Epithelial cell of alveolus of lung (primary cell): ENCODE measurements at places on chromosomes 3 and 15. TPM values are rescaled to one million over a fixed set of nuclear protein-coding genes. Genes with fewer than 3 reads are reported as not detected.

IGSF11 gene
- total RNA-seq = not detected in 2 replicates

GABRA5 gene
- total RNA-seq = 0.24 and 0.26 TPM in 2 replicates

ILDR1 gene
- not detected in 2 replicates for total RNA-seq

IQCB1 gene
- total RNA-seq = 9.3 and 9.7 TPM in 2 replicates

DZIP1L gene
- 4.3 and 13.3 TPM in 2 replicates for total RNA-seq

CXCR6 gene
- total RNA-seq = not detected in 2 replicates

INSYN1 gene
- 0.52 and 2.0 TPM in 2 replicates for total RNA-seq

CPN2 gene
- total RNA-seq = not detected in 2 replicates

SCN11A gene
- under 0.01 TPM in 2 replicates for total RNA-seq

DOCK3 gene
- under 0.01 TPM in 1 of 2 replicates, not detected in the other for total RNA-seq

DLG1 gene
- total RNA-seq = 38.2 and 53.4 TPM in 2 replicates

COL8A1 gene
- total RNA-seq = 40.2 and 160 TPM in 2 replicates

PLSCR5 gene
- total RNA-seq = not detected in 2 replicates

LEKR1 gene
- 0.24 and 0.39 TPM in 2 replicates for total RNA-seq

RNU5B-1 gene
- not detected in 2 replicates for total RNA-seq

SLC22A14 gene
- 0.40 TPM in 1 of 2 replicates, not detected in the other for total RNA-seq

CD276 gene
- 121 and 169 TPM in 2 replicates for total RNA-seq
